ENCODE measurements at places on chromosomes 7 and 10.

- DNase-seq, result no peak
Measured at GRCh38 chr7:31805209-31805818, 118.3 kb downstream of the PPP1R17 start.

- no peak for DNase-seq
Measured at GRCh38 chr10:110285501-110285900, 19.2 kb downstream of the SMNDC1 start.

GRCh38 chr10:90480466-90480865, 377.4 kb downstream of the HTR7 start:
- DNase-seq, result no peak

DNA sequence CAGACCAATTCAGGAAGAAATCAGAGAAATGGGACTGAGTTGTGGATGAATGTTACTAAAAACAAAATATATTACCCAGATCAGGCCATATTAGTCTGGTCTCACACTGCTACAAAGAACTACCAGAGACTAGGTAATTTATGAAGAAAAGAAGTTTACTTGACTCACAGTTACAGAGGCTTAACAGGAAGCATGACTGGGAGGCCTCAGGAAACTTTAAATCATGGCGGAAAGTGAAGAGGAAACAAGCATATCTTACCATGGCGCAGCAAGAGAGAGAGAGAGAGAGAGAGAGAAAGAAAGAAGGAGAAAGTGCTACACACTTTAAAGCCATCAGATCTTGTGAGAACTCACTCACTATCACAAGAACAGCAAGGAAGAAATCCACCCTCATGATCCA, 636.8 kb upstream of the GRM3 start:
- DNase-seq, result no peak

DNA sequence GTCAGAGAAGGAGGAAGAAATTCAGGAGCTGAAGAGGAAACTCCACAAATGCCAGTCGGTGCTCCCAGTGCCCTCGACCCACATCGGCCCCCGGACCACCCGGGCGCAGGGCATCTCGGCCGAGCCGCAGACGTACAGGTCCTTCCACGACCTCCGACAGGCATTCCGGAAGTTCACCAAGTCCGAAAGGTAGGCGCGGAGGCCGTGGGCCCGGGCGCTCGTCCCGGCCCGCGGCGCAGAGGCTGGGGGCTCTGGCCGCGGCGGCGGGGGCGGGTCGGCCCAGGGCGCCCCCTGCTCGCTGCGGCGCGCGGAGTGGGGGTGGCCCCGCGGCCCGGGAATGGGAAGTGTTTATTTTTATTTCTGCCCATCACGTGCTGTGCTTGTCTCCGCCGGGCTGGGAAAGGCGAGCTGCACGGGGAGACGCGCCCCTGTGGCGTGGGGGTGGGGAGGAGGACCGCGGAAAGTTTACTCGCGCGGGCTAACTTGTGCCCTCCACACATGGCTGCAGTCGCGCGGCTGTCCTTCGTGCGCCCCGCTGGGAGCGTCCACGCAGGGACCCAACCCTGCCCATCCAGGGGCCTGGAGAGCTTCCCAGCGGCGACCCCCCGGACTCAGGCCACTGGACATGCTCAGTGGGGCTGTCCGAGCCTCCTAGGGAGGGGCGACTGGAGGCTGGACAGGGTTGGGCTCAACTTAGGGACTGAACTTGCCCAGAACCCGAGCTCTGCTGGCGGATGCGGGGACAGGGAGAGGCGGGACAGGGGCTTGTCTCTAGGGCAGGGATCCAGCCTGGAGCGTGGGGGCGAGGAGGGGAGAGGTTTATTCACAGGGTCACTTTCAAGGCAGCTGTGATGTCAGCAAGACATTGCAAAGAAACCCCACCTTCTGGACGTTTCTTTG, 82.6 kb upstream of the PRKG1 start:
- DNase-seq, result no peak

DNA sequence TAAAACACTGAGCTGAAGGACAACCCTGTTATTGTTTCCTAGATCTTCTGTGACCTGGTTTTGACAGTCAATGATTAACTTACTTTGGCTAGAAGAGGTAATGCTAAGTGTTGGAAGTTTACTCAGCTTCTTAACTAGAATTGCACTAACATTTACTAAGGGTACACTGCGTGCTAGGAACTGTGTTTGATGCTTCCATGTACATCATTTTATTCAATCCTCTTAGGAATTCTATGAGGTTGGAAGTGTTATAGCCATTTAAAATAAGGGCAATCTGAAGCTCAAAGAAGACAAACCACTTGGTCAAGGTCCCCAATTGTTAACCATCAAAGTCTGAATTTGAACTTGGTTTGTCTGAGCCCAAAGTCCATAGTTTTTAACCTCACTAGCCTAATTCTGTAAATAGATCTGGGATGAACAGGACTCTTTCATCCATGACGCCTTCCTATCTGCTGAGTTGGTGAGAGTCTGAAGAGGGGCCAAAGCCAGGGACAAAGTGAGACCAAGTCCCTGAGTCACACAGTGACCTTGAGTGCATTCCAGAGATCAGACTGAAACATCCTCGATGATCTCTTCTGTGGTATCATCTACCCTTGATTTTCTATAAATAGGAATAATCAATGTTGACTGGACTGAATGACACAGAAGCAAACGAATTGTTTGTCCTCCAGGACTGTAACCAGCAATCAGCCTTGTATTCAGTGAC, 29.2 kb upstream of the ZNRF2 start:
- DNase-seq, result no peak

DNA sequence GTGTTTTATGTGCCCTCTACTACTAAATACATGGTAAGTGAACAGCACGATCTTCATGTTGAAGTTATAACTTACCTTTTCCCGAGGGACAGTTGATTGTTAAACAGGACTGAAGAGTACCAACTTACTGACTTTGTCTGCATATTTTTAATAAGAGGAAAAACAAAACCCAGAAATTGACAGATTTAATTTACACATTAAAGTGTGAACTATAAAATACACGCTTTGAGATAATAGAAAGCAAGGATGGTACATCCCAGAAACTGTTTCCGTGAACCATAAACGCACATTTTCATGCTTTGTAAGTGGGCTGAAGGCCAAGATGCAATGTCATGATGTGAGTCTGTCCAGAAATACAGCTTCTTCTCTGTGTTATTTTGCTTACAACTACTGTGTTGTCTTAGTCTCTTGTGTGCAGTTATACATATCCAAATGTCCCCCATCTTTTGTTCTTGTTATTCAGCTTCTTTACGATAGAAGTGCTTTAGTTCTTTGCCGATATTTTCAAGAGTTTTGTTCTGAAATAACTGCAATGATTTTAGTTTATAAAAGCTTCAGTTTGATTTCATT, 190.1 kb downstream of the MLLT10 start:
- no peak for DNase-seq

- DNase-seq, result no peak
Measured at GRCh38 chr10:26869528-26869927, 8.8 kb upstream of the ABI1 start.

DNA sequence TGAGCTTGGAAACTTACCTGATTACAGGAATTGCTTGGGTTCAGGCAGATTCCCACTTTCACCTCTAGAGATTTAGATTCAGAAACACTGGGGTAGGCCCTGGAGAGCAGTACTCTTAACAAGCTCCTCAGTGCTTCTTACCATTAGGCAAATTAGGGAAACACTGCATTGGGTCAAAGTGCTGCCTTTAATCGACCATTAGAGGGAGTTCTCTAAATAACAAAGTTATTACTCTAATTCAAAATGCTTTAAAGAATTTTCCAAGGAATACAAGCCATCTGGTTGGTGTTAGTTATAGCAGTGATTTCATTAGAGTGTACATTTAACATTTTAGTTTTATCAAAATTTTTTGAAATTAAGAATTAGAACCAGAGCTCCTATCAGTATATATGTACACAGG, 324.5 kb downstream of the GFRA1 start:
- no peak for DNase-seq

GRCh38 chr7:45027774-45028114, 27.7 kb downstream of the CCM2 start:
- no peak for DNase-seq

DNA sequence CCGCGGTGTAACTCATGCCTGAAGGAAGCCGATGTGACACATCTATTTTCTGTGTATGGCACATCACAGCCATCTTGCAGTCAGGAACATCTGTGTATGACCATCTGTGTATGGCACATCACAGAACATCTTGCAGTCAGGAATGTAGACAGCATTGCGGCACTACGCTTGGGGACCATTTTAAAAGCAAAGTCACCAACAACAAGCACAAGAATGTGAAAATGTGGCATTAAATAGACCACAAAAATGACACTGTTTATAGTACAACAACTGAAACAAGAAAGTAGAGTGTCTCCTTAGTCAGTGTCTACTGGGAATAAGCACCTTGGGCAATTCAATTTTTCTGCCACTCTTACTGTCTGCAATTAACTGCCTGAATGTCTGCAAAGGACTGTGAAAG, 124.4 kb downstream of the HGF start:
- no peak for DNase-seq

DNA sequence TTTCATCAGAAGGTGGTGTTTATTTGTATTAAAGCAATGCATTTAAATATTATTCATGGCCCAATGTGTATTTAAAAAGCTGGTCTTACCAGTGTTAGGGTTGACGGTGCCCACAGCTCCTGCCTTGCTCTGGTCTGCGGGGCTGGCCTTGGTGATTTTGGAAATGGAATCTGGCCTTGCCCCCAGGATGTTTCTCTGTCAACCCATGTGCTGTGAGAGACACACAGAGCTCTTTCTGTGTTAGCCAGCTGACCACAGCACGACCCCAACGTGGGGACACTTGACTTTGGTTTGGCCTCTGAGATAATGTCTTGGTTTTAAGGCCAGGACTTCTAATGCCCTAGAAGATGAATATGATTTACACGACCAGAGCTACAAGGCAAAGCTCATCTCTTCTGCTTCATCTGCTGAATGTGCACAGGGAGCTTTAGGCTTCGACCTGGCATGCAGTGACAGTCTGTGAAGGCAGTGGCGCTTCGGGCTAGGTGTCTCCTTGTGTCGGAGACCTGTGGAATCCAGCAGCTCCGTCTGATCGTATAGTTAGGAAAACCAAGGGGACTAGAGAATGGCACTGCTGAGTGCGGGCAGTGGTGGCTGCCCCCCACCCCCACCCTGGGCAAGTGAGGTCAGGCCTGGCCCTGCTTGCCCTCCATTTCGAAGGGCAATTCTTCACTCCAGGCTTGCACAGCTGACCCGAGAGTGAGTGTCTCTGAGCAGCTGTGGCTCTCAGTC, 246.1 kb downstream of the EBF3 start:
- DNase-seq, result no peak

- DNase-seq, result no peak
Measured at GRCh38 chr10:74077416-74077815, 73.2 kb downstream of the AP3M1 start.

DNA sequence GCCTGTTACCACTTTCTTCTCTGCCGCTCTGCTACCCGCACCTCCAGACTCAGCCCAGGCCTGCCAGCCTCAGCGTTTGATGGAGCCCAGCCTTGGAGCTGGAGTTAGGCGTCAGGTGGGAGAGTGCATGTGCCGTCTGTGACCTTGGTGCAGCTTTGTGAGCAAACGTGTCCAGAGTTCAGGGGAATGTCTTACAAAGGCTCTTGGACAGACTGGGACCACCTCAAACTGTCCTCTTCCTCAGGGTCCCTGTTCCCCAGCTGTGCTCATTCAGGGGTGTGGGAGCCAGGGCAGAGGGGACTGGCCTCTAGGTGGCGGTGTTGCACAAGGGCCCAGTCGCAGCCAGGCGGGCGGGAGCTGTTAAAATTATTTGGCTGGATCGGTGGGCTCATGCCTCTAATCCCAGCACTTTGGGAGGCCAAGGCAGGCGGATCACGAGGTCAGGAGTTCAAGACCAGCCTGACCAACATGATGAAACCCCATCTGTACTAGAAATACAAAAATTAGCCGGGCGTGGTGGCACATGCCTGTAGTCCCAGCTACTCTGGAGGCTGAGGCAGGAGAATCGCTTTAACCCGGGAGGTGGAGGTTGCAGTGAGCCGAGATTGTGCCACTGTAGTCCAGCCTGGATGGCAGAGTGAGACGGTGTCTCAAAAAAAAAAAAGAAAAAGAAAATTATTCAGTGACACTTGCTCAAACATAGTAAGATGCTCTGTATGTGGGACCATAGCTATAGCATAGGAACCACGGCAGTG, 89.2 kb downstream of the ADCY1 start:
- no peak for DNase-seq

GRCh38 chr7:112509402-112509801, 28.6 kb downstream of the LSMEM1 start:
- DNase-seq, result no peak

- DNase-seq, result no peak
Measured at GRCh38 chr7:98241674-98242241, 10.3 kb downstream of the TECPR1 start.

DNA sequence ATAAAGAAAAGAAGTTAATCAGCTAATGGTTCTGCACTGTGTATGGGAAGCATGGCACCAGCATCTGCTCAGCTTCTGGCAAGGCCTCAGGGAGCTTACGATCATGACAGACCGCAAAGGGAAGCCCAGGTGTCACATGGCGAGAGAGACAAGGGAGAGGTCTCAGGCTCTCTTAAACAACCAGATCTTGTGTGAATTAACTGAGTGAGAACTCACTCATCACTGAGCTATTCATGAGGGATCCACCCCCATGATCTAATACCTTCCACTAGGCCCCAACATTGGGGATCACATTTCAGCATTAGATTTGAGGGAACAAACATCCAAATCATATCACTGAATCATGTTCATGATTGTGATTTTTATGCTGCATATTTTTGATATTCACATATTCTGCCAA, 5.8 kb downstream of the USP54 start:
- DNase-seq, result no peak

GRCh38 chr10:131742500-131742951, 158.3 kb upstream of the PPP2R2D start:
- no peak for DNase-seq

GRCh38 chr10:11712744-11713143, 29.4 kb upstream of the ECHDC3 start:
- DNase-seq, result no peak

GRCh38 chr10:10903620-10904019, 114.1 kb upstream of the CELF2 start:
- no peak for DNase-seq

GRCh38 chr7:38189231-38189938, 11.3 kb downstream of the STARD3NL start:
- DNase-seq, result no peak

GRCh38 chr7:157310676-157311185, 26.1 kb upstream of the DNAJB6 start:
- no peak for DNase-seq

- no peak for DNase-seq
Measured at GRCh38 chr10:52818019-52818418, 45.4 kb upstream of the MBL2 start.
